Sigmoid colon (tissue), 7 donors: ENCODE measurements at places on chromosomes 16 and 17. TPM values are rescaled to one million over a fixed set of nuclear protein-coding genes. Genes with fewer than 3 reads are reported as not detected.
A peak's percentile ranks its signal among the peaks of the same experiment; 100 is the strongest.

DNA sequence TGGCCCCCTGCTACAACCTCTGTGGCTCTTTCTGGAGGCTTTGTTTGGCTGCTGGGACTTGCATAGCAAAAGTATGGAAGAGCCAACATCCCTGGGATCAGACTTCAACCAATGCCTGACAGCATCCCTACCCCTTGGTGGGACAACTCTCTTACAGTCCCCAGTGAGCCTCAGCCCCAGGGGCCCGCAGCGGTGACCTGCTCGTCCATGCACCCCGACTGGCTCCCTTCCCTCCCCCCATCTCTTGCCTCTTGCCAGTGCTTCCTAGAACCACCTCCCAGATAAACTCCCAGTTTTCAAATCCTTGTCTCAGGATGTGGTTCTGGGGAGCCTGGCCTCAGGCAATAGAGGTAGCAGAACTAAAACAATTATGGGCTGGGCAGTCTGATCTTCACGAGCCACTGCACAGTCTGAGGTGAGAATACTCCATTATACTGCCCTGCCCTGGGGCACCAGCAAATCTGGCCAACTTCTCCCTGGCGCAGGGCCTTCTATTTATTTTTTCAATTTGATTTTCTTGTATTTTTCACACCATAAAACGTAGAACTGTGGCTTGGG lies 86.6 kb upstream of the BRD7 start:
- peak; percentile 37 for DNase-seq

ITGAD gene
- total RNA-seq, result not detected

DNA sequence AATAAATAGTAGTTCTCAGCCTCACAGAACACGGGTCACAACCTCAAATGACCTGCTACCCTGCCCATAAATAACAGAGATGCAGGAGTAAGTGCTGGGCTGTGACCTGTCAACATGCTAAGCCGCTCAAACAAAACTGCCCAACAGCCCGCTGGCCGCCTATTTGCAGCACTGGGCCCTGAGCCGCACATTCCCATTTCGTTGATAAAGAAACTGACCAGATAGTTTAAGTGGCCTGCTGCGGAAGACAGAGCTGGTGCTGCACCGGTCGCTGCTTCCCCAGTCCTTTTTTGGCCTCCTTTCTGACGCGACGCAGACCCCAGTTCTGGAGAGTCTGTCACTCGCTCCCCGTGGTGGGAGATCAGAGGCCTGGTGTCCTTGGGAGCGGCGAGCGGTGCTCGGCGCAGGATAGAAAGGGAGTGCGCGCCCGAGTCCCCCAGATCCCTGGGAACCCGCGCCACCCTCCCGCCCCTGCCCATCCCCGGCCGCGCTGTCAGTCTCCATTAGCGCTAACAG lies 349 bp upstream of the SLC6A2 start:
- DNase-seq, result no peak

DNA sequence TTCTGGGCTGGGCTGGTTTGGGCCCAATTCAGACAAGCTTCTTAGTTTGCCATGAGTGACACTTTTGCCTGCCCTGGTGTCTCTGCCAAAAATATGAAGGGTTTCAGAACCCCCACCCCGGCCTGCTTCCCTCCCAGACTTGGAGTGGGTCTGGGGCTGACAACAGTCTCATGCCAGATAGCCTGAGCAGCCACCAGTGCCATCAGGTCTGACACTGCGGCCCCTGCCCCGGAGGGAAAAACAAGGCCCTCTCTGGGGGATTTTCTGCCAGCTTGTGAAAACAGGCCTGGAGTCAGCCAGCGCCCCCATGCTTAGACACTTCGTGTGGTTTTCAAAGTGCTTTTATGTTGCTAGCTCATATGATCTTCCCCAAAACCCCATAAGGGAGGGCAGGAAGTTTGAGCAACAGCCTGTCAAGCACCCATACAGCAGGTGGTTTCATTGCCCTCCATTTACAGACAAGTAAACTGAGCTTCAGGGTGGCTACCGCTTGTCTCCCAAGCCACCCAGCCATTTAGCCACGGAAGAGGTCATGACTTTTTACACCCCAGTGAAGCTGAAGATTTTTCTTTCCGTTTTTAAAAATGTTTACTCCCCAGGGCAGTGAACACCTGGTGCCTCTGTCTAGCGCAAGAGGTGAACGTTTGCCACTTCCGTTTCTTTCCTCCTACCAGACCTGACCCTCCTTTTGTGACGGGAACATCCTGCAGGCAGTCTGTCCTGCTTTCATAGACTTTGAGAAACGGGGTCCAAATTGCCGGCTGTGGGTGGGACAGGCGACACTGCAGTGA lies 300.6 kb downstream of the SEC14L1 start:
- no peak for DNase-seq

FOXC2 gene
- 0.28 TPM for total RNA-seq

- no peak for DNase-seq
Measured at GRCh38 chr16:74758801-74759200, 15.8 kb downstream of the FA2H start.

MEOX1 gene
- total RNA-seq, result 3.0 TPM

- DNase-seq, result no peak
Measured at GRCh38 chr16:7037495-7037894, 295.1 kb upstream of the RBFOX1 start.

DNA sequence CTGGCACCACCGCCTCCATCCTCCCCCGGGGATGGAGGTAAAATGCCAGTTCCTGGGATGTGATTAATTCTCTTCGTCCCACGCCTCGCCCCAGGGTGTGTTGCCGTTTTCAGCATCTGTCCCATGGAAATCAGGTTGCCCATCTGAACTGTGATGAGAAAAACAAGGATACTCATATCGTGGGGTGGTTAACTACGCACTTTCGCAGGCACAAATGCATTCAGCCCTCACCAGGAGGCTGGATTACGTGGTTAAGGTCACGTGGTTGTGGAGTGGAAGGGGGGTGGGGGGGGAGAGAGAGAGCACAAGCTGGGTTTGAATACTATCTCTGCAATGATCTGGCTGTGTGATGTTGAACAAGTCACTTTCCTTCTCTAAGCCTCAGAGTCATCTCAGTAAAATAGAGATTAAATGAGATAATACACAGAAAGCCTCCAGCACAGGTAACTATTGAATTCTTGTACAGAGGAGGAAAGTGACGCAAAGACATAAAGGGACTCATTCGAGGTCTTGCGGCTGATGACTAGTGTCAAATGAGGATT lies 74.7 kb downstream of the BMERB1 start:
- DNase-seq, result no peak

PRR11 gene
- not detected for total RNA-seq

DNA sequence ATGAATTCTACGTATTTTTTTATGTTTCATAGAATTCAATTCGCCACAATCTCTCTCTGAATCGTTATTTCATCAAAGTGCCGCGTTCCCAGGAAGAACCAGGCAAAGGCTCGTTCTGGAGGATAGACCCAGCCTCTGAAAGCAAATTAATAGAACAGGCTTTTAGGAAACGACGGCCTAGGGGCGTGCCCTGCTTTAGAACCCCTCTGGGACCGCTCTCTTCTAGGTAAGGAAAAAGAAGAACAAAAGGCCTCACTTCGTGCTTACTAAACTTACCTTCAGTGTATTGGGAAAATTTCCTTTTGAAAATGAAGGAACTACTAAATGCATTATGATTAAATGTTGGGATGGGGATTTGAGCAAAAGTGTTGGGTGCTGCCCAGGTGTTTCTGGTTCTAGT lies 63.2 kb downstream of the FOXK2 start:
- DNase-seq, result no peak

- no peak for DNase-seq
Measured at GRCh38 chr16:17603626-17604025, 132.9 kb upstream of the XYLT1 start.

NPTX1 gene
- total RNA-seq, result 54.8 TPM

KRT27 gene
- total RNA-seq, result 0.55 TPM

- no peak for DNase-seq
Measured at GRCh38 chr16:52076801-52077201, 470.1 kb downstream of the TOX3 start.

ATP2C2 gene
- 2.5 TPM for total RNA-seq

GRCh38 chr17:2034157-2034556 lies 4.2 kb downstream of the DPH1 start:
- DNase-seq, result no peak

DNA sequence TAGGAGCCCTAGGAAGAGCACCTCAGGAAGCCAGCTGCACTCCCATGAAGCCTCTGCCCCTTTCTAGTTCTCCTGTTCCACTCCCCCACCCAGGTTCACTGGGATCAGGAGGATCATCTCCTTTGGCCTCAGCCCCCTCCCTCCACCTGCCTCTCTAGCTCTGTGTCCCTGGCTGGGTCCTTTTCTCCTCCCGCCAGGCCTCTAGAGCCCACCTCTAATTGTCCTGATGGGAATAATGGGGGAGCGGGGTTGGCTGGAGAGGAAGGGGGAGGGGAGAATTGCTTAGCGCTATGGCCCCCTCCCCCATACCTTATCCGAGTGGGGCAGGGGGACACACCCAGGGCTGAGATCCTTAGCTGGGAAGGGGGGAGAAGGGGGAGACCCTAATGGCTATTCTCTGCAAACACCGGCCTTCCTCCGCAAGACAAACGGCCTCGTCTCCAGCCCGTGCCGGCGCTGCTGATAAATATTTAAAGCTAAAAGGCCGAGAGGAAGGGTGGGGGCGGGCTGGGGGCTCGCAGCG lies 997 bp downstream of the HOXB7 start:
- no peak for DNase-seq

DNA sequence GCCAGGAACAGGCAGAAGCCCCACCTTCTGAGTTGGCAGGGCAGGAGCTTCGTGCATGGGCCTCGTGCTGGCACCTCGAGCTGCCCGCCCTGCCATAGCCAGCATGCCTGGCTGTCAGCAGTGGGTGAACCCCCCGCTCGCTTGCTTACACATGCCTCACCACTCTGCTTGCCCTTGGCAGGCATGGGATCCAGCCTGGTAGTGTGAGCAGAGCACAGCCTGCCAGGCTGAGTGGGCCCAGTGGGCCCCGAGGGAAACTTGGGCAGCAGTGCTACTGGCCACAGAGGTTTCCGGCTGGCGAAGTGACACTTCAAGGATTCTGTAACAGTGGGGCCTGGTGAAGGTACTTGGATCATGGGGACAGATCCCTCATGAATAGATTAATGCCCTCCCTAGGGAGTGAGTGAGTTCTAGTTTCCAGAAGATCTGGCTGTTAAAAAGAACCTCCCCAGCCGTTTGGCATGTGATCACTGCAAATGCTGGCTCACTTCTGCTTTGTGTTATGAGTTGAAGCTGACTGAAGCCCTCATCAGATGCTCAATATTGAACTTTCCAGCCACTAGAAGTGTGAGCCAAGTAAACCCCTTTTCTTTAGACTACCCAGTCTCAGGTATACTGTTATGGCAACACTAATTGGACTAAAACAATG lies 114.7 kb downstream of the BCAS3 start:
- no peak for DNase-seq

DNA sequence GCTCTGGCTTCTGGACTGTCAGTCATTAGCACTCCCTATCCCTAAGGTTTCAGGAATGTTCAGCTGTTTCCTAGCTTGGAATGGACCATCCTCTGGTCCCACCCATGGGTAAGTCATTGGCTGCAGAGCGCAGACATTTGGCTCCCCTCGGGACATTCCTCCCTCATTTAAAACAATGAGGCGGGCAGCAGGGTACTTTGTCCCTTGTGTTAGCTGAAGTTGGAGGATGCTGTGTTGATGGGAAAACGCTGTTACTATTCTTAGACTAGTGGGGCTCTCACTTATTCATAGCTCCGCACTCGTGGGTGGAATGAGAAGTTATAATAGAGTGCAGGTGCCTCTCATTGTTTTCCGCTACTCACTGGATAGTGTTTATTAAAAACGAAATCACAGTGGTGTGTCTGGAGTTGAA lies 673.8 kb downstream of the WWOX start:
- no peak for DNase-seq

- DNase-seq, result no peak
Measured at GRCh38 chr16:46916980-46917379, 32.8 kb downstream of the GPT2 start.

GRCh38 chr17:82350182-82351030 lies 8.6 kb upstream of the TEX19 start:
- DNase-seq, result no peak

DNA sequence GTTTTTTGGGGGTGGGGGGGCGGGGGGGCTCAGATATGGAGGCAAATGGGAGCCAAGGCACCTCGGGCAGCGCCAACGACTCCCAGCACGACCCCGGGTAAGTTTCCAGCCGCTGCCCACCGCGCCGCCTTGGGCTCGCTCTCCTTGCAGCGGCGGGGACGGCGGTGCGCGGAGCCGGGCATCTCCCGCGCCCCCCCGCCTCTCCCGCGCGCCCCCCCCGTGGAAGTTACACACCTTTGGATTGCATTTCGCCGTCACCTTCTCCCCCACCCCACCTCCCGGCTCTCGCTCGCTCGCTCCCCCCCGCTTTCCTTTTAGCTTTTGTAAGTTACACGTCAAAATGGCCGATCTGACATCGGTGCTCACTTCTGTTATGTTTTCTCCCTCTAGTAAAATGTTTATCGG lies 387 bp downstream of the MSI2 start:
- peak; percentile 75 for DNase-seq

CIITA gene
- total RNA-seq, result 13.6 TPM

DNA sequence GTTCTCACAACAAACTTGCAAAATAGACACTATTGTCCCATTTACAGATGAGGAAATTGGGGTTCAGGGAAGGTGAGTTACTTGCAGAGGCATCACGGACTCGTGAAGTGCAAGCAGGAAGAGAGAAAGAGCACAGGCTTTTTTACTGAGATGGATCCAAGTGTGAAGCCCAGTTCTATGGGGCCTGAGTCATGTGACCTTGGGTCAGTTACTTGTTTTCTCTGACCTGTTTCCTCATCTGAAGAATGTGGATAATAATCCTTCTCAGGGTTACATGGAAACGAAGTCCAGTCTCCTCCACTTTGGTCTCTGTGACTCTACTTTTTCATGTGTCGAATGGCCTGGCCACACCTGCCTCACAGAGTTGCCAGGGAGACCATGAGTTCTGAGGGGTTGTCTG lies 134.4 kb downstream of the SPACA3 start:
- DNase-seq, result no peak

DNA sequence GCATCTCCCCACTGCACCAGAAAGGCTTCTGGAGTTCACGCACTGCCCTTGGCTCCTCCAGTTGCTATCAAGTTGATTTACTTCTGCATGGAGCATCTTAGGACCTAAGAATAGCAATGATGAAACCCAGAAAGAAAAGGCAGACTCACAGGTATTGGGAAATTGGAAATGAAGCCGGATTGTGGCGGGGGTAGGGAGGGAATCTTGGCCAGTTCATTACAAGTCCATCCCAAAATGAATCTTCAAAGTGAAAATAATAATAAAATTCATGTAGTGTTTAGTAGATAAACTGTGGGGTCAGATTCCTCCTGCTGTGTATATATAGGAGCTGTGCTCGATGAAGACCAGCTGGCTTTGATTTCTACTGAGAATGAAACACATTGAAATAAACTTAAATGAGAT lies 33.7 kb downstream of the TEKT3 start:
- peak; percentile 90 for DNase-seq

GRIN2A gene
- 0.36 TPM for total RNA-seq

DNAH9 gene
- total RNA-seq, result 0.27 TPM

DNA sequence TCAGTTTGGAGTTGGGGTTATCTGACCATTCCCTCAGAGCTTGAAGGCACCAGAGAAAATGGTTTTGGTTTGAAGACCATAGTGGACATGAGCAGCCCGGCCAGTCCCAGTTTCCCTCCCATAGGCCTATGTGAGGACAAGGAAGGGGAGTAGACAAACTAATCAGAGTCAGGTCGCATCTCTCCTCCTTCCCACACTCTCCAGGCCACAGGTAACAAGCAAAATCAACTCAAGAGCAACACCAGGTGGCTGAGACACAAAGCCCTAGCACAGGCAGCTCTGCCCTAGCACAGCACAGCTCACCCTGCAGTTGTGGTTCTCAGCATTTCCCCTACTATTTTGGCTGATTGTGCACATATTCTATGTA lies 7.2 kb downstream of the SUPT4H1 start:
- no peak for DNase-seq
